ENCODE measurements at places on chromosomes 3 and 15.

- DNase-seq: no peak
Observed at GRCh38 chr3:152113992-152114651, 154.6 kb upstream of the MBNL1 start.

DNA sequence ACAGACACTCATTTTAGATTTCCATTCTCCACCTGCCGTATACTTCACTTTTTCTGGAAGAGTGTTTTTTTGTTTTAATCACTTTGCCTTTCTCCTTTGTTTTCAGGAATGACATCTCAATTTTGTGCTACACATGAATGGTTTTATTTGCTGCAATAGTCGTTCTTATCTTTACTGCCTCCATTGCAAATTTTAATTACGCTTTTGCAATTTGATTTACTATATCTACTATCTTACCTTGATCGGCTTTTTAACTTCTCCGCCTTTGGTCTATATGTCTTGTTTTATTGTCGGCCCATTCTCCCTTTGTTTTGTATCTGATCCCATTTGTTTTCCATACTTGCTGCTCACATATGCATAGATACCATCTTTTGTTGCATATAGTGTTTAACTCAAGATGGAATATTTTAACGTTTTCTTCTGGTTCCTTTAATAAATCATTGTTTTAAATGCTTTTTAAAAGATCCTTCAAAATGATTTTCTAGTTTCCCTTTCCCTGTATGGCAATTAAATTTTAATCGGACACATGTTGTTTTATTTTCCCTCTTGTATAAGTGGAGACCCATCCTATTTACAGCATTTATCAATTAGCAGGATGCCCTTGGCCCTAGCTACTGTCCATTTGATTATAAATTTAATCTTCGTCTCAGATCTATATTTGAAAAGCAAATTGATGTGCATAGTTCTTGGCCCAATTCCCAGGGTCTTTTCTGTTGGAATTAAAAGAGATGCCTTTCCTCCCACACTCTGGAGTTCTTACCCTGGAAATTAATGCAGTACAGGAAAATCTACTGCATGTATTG lies 97.2 kb upstream of the CNTN4 start:
- DNase-seq: no peak

DNA sequence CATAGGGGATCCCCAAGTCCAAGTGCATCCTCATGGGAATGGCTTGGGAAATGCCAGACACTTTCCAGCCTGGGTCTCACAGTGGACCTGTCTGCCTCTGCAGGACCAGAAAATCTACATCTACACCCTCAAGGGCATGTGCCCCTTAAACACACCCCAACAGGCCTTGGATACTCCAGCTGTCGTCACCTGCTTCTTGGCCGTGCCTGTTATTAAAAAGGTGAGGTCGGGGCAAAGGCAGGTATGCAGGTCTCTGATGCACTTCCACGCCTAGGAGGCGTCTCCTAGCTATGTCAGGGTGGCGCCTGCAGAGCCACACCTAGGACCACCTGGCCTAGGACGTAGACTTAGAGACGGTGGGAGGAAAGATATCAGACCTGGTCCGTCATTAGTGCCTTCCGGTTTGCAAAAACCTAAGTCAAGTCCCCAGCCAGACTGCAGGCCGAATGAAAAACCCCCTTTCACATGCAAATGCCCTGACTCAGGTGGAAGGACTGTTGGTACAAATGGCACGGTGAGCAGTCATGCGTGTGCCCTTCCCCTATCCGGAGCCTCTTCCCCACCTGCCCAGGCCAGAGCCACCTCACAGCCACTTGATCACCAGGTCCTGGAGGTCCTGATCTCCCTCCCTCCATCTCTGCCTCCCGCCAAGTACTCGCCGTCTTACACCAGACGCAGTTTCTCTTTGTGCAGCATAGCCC lies 143.5 kb downstream of the LRRK1 start:
- no peak for DNase-seq

GRCh38 chr15:39887832-39888231 lies 32.2 kb downstream of the GPR176 start:
- peak; percentile 35 for DNase-seq

DNA sequence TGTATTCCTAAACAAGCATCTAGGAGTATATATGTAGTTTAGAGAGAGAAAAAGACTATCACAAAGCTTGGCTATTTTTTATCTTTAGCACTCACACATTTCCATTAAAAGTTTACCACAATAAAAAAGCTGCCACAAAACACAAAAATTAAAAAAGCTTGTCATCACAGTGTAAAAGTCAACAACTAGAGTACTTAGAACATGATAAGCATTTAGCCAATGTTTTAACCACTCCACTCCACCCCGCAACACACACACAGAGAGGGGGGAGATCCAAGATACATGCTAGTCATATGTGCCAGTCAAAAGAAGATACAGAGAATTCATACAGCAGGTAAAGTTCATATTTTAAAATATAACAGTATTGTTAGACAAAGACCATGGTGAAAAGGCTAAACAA lies 79.7 kb downstream of the STAG1 start:
- DNase-seq: no peak

Measured in epithelial cell of proximal tubule (primary cell).